Glutamatergic neuron (in vitro differentiated cells): ENCODE measurements at places on chromosomes 4 and X.
A peak's percentile ranks its signal among the peaks of the same experiment; 100 is the strongest.

GRCh38 chrX:87900320-87900908 is 382.8 kb downstream of the KLHL4 start:
- H3K4me3 ChIP-seq = no peak overlapping the region
- H3K36me3 ChIP-seq = no peaks in the 10 kb centered on the region
- DNase-seq = no peak
- no peaks in the 10 kb centered on the region for H3K4me1 ChIP-seq
- H3K27ac ChIP-seq = no peak overlapping the region

- H3K27me3 ChIP-seq = no peaks in the 10 kb centered on the region
- no peak for DNase-seq
- peaks cover 3% of the 10 kb centered on the region for H3K4me1 ChIP-seq
- no peak overlapping the region for H3K27ac ChIP-seq
- no peaks in the 10 kb centered on the region for H3K36me3 ChIP-seq
- no peak overlapping the region for H3K4me3 ChIP-seq
Measured at GRCh38 chr4:111040904-111041303, 418.0 kb upstream of the PITX2 start.

- H3K27ac ChIP-seq = no peak overlapping the region
- H3K4me3 ChIP-seq = no peak overlapping the region
- peaks cover 5% of the 10 kb centered on the region for H3K36me3 ChIP-seq
- peaks cover 5% of the 10 kb centered on the region for H3K4me1 ChIP-seq
Measured at GRCh38 chr4:165834116-165834515, 38.9 kb upstream of the TLL1 start.

DNA sequence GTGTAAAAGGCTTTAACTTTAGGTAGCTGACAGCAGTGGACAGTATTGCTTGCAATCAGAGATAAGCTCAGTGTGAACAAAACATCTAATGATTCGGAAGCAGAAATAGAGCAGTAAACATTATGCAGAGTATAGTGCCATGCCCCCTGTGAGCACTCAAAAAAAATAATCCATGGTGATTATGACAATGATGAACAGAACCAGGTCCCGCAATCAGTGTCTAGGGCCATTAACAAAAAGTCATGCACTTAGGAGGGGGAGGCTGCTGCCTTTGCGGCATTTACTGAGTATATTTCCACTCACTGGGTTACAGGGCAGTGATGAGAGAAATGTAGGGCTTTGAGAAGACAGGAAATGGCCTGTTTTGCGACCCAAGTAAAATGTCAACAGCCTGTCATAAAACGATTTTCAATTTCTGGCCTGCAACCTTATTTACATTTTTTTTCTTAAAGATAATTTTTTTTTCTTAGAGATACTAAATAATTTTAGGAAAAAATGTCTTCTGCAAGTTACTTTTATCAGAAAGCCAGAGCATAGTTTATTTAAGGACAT is 27.3 kb upstream of the NEIL3 start:
- H3K4me3 ChIP-seq = no peak overlapping the region
- no peaks in the 10 kb centered on the region for H3K36me3 ChIP-seq

DNA sequence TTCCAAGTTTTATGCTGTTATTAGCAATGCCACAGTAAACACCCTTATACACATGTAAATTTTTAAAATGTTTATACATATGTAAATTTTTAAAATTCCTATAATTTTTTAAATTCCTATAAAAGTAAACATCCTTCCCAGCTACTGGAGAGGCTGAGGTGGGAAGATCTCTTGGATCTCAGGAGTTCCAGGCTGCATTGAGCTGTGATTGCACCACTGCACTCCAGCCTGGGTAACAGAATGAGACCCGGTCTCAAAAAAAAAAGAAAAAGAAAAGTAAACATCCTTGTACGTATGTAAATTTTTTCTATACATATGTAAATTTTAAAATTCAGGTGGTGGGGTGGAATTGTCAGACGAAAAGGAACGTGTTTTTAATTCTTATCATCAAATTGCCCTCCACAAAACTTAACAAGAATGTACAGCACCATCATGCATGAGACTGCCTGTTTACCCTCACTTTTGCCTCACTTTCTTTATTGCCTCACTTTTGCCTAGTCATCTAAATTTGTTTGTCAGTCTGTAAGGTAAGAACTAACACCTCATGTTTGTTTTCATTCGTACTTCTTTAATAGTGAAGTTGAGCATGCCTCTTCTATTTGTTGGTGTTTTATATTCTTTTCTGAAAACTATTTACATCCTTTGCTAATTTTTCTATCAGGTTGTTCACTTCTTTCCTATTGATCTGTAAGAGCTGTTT is 8.0 kb downstream of the SLC7A3 start:
- no peak overlapping the region for H3K27ac ChIP-seq
- no peaks in the 10 kb centered on the region for H3K4me1 ChIP-seq
- H3K27me3 ChIP-seq = peaks cover 2% of the 10 kb centered on the region
- DNase-seq = no peak
- no peak overlapping the region for H3K4me3 ChIP-seq
- H3K36me3 ChIP-seq = no peaks in the 10 kb centered on the region

GRCh38 chr4:762211-763190 is 56.9 kb downstream of the PCGF3 start:
- H3K36me3 ChIP-seq = peaks cover 47% of the 10 kb centered on the region
- peak overlapping the region; percentile 72 for H3K27ac ChIP-seq
- H3K27me3 ChIP-seq = peaks cover 39% of the 10 kb centered on the region
- peak overlapping the region; percentile 22 for H3K4me3 ChIP-seq
- peak; percentile 47 for DNase-seq

DNA sequence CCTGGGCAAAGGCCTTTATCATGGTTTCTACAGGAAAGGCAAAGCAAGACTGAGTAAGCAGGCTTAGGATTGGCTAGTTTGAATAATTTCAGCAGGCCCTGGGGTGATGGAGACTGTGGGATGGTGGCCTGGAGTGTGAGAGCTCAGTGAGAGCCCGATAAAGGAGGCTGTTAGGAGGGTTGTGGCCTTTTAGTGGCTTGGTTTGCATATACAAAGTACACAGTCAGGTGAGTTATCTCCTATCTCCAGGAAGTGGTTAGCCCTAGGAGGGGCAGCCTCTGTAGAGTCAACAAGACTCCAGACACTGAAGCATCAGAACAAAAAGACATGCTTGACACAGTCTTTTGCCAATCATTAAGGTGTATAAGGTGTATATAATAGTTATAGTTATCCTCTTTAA is 157.2 kb downstream of the CFAP299 start:
- H3K4me3 ChIP-seq = no peak overlapping the region
- peaks cover 12% of the 10 kb centered on the region for H3K36me3 ChIP-seq
- DNase-seq = no peak
- H3K27ac ChIP-seq = no peak overlapping the region
